HCEC 1CT (cell line): ENCODE measurements at places on chromosomes 3 and 15.

- DNase-seq: peak; percentile 68
Measured at GRCh38 chr3:155019575-155019974, 60.5 kb upstream of the MME start.

DNA sequence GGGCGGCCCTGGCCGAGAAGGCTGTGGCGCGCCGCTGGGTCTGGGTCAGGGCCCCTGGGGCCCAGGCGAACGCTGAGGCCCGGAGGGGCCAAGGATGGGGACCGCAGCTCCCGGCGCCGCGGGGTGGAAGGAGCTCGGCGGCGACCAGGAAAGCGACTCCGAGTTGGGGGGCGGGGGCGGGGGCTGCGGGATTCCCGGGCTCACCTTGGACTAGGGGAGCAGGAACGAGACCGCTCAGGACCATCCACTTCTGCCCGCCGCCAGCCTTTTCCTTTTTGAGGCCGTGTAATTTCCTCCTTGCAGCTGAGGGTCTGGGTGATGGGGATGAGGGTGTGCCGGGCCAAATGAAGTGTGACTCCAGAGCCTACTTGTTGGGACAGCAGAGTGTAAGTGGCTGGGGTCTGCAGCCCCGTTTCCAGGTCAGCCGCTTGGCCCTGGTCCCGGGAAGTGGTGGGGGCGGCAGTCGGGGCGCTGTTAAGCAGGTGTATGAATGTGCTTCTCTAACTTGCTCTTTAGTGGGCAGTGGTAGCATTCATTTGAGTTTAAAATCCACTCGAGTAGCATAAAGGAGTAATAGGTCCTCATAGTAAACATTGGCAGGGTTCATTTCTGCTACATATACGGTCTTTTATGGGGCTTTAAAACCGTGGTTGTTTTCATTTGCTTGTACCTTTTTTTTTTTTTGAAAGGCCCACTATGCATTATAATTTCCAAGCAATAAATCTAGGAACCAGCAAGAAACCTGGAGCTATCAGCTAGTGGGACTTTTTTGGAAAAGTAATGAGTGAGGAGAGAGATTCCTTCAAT lies 717 bp downstream of the PXK start:
- peak; percentile 41 for DNase-seq

DNA sequence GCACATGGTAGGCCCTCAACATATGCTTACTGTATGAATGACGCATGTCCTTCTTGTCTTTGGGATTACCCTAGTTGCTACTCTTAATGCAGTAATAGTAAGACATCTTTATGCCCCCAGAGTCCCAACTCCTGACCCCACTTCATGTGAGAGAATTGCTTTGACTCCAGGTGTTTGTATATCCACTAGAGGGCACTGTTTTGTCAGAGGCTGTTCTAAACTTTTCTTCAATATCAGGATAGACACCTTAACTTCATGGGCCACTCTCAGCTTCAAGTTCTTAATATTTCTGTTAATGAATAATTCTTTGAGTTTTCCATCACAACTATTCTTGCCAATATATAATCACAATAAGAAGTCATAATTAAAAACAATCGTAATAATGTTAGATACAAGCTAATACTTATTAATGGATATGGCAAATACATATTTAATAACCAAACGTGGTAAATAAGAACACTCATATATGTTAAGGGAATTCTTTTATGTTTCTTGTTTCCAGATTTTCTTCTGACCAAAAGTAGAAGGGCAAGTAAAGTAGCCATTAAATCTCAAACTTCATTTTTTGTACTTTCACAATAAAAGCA lies 337.2 kb upstream of the DNAJC19 start:
- DNase-seq: peak; percentile 4

DNA sequence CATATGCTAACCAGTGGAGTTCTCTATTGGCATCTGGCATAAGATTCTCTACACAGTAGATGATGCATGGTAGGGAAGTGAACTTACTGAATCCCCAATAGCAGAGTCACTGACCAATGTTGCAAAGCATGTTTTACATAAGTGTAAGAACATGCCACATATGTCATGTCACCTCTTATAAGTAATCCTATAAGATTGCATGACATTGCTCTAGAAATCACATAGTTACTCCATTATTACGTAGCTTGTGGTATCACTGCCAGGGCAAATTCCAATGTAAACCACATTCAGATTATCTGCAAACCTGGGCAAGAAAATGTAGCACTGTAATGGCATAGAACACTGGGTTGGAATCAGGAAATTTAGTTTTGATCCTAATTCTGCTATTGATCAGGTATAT lies 198.2 kb upstream of the UMPS start:
- no peak for DNase-seq
